ENCODE measurements at places on chromosomes 4 and X.

DNA sequence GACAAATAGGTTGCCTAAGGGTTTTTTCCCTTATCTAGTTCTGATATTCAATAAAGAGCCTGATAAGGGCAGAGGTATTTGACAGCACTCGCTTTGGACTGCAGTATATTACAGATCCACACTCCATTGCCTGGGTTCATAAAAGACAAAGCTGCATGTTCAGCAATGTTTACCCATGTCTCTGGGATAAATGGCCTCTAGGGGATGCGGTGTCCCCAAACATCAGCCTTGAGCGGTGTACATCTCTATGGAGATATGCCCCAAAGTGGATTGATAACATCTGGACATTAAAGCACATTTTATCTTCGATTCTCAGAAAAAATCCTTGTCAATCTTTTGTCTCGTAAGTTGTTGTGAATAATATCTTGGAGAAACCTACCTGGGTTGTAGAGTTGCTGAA is 660.8 kb upstream of the AADAT start:
- no peak for DNase-seq

DNA sequence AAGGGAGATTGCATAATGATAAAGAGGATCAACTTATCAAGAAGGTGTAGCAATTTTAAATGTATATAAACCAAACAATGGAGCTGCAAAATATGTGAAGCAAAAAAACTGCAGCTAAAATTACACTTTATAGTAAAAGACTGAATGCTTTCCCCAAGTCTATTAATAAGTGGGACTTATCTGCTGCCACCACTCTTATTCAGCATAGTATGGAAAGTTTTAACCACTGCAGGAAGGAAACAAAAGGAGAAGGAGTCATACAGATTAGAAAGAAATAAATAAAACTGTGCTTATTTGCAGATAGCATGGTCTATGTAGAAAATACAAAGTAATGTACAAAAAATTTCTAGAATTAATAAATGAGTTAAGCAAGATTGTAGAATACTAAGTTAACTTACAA is 94.1 kb upstream of the GK2 start:
- DNase-seq = no peak

DNA sequence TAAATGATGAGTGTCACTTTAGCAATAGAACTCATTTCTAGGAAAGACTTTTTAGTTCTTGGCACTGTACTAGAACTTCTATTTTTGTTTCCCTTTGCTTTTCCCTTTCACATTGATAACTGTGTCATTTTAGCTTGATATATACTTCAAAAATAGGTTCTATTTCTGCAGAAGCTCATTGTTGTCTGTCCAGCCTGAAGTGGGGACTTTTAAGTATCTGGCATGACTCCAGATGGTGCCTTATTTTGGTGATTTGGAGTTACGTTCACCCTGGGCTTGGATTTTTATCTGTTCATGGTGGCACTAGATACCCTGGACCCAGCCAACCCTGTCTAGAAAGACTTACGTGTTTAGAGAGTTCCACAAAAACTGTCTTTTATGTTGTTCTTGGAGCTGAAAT is 3.4 kb downstream of the ABHD18 start:
- no peak for DNase-seq

DNA sequence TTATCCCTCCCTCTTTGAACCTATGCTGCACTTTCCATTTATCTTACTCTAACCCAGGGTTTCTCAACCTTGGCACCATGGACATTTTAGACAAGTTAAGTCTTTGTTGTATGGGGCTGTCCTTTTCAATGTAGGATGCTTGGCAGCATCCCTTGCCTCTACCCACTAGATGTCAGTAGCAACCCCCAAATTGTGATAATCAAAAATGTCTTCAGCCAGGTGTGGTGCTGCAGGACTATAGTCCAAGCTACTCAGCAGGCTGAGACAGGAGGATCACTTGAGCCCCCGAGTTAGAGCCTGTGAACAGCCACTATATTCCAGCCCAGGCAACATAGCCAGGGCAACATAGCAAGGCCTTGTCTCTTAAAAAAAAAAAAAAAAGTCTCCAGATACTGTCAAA is 7.0 kb downstream of the LRCH2 start:
- DNase-seq = no peak

DNA sequence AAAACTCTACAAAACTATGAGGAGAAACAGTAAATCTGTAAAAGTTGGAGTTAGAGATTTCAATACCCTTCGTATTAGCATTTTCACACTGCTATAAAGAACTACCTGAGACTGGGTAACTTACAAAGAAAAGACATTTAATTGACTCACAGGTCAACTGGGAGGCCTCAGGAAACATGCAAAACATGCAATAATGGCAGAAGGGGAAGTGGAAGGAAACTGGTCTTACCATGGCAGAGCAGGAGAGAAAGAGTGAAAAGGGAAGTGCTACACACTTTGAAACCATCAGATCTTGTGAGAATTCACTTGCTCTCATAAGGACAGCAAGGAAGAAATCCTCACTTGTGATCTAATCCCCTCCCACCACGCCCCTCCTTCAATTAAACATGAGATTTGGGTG is 949.9 kb downstream of the TECRL start:
- DNase-seq = no peak

GRCh38 chr4:89519771-89520320 is 212.2 kb upstream of the GPRIN3 start:
- no peak for DNase-seq

DNA sequence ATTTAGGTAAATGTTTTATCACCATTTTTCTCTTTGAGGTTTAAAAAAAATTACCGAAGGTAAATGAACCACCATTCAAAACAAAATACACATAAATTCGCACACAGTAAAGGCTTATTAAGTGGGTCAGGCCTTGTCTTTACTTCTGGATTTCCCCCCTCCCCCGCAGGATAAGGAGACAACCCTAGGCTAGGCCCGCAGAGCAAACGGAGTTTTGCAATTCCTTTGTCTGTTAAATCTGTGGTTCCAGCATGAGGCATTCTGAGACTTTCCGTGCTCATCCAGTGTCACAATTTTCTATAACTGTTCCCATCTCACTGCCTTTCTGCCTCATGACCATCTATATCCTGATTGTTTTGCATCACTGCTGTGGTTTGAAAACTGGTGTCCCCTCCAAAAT is 307.4 kb downstream of the DCHS2 start:
- no peak for DNase-seq

DNA sequence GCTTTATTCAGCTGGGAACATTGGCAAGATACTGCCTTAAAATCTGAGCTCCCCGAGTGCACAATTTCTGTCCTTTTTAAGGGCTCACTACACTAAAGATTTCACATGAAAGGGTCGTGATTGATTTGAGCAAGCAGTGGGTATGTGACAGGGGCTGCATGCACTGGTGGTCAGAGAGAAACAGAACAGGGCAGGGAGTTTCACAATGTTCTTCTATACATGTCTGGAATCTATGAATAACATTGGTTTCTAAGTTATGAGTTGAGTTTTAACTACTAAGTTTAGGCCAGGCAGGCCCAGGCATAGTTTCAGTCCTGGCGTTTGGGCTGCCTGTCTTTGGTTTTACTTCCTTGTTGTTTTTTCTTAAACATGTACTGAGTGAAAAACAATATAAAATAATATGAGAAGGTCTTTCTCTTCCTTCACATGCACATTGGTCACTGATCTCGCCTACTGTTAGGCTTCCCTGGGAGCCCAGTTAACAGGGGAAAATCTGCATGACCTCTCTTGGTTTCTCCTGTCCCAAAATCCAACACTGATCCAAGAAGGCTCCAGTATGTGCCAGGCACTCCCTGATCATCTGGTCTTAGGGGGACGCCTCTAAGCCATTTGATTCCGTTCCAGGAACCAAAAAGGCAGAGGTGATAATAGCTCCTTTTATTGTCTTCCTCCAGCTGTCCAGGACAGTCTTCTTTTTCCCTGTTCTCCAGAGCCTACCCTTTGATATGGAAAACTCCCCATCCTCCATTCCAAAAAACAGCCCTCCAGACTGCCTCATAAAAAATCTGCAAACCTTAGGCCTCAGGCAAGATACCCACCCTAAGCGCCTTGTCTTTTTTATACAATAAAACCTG is at the start of gene UGT2B17:
UGT2B17 (minus strand) TSS at position 51 of the 854 bp plus-strand sequence. CDS start 7,838 bp downstream, outside the sequence.
- DNase-seq = no peak

GRCh38 chr4:159504684-159505083 is 401.8 kb downstream of the RAPGEF2 start:
- no peak for DNase-seq

DNA sequence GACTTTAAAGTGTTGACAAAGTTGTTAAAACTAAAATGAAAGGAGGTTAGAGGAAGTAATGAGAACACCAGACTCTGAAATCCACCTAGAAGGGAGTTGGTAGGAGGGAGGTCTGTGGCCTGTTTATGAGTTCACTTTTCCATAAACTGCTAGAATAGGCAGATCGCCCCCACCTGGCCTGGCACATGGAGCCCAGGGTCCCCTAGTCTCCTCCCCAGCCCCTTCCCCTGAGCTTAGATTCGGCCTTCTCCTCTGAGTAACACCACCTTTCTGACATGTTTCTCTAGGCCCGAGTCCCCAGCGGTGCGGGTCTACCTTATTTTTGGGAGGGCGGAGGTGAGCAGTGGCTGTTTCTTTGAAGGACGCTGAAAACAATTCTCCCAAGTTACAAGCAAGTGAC is 54.5 kb upstream of the FAT1 start:
- DNase-seq = no peak

DNA sequence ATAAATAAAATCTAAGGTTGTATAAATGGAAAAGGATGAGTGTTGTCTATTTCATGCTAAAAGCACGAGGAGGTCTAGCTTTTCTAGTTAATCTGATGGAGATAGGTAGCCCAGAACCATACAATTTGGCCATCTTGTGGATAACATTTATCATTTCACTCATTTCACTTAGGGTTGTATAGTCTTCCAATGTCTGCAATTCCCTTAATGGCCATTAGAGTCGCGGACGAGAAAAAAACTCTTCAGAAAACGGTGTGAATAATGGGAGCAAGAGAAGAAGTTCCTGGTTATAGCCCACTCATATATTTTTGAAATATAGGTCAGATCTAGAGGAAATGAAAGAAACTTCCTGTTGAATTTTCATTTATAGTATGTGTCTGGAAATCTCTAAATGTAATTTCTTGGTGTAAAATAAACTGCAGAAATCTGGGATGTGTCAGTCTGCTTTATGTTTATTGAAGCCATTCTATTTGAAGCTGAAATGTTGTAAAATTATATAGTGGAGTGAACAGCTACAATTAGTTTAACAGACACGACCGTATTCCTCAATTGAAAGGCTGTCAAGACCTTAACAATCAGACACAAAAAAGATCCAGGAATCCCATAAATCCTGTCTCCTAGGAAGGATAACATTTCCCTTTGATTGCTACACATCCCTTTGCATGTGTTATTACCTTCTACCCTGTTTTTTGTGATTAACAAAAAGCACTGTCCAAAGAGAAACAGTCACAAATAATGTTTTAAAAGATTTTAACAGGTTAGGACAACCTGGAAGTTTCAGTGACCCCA is 47.7 kb upstream of the MGST2 start:
- DNase-seq = no peak

DNA sequence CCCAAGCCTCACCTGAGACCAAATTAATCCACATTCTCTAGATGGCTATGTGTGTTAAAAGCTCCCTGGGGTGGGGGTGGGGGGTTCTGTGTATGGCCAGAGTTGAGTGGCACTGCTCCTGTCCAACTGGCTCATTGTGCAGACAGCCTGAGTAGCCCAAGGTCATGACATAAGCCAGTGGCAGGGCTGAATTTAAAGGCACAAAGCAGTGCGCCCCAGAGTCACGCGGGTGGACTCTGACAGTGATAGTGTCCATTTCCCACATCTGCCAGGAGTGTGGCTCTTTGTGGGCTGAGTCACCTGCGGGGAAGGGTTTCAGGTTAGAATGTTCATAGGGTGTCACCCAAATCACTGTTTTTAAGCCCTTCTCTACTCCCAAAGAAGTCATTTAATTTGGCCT is 45.4 kb downstream of the SCD5 start:
- no peak for DNase-seq

- DNase-seq = peak; percentile 54
These were observed 287.8 kb downstream of the RAPGEF2 start for GRCh38 chr4:159390648-159391047.

- DNase-seq = no peak
These were observed 5.2 kb upstream of the NUP54 start for GRCh38 chr4:76153356-76153755.

DNA sequence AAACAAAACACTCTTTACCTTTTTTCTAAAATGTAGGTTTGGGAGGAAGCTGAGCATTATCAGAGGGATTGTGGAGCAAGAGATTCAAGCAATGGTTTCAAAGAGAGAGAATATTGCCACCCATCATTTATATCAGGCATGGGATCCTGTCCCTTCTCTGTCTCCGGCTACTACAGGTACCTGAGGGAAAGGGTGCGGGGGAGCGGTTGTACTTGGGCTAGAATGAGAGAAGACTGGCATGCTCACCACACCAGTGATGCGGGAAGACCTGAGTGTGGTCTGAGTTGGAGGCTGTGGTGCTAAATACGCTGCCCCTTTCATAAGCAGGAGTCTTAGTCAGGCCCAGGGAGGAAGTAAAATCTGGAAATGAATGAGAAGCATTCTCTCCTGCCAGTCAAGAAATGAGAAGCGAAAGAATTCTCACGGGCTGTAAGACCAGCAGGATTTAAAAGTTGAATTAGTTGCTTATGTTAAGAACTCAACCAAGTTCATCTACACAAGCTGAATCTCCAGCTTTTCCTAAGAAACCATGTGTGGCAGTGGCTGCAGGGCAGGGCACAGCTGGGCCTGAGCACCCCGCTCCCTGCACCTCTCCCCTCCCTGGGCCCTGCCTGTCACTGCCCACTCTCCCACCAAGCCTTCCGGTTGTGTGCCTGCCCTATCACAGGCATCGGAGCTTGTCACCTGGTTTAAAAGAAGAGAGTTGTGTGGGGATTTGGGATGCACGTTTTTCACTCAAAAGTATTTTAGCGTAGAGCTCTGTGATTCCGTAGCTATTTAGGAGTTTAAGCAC is 24.8 kb upstream of the MSANTD1 start:
- DNase-seq = peak; percentile 40

DNA sequence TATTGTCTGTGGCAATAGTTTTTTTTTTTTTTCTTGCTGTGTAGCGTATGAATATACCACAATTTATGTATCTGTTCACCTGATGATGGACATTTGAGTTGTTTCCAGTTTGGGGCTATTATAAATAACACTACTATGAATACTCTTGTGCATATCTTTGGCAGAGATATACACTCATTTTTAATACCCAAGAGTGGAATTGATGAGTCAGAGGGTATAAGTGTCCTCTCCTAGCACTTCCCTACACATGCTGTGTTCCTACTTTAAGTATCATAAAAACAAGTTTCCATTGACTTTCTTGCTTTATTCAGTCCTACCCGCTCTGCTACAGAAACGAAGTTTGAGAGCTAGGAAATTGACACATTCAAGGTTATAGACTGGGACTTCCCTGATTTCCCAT is 39.8 kb downstream of the XIAP start:
- no peak for DNase-seq

- no peak for DNase-seq
These were observed 47.3 kb downstream of the SLIT2 start for GRCh38 chr4:20298986-20299385.

- no peak for DNase-seq
These were observed 208.8 kb upstream of the VEGFC start for GRCh38 chr4:177001271-177002175.

GRCh38 chr4:106481801-106482200 is 113.2 kb upstream of the GIMD1 start:
- DNase-seq = no peak

GRCh38 chr4:112277705-112278448 is 7.8 kb downstream of the TIFA start:
- no peak for DNase-seq

Measured in aorta (tissue), 5 donors.